ENCODE measurements at places on chromosomes 13 and 19.

DNA sequence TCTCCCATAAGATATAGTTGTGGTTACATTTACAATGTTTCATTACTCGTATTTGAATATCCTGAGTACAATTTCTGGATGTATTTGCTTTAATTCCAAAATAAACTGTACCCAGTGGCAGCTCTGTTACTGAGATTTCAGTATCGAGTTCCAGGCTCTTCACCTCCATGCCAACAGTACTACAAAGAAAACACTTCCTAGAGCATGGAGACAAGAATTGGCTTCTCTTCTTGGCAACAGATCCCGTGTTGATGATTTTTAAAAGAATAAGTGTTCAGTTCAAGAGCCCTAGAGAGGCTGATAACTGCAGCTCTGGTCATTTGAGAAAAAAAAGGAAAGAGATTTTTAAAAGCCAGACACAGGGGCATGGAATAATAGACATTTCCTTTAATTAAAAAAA is 302.8 kb downstream of the EFNB2 start:
- no peak for DNase-seq

- DNase-seq, result no peak
These were observed 34.9 kb downstream of the ZNF726 start for GRCh38 chr19:23949611-23950010.

DNA sequence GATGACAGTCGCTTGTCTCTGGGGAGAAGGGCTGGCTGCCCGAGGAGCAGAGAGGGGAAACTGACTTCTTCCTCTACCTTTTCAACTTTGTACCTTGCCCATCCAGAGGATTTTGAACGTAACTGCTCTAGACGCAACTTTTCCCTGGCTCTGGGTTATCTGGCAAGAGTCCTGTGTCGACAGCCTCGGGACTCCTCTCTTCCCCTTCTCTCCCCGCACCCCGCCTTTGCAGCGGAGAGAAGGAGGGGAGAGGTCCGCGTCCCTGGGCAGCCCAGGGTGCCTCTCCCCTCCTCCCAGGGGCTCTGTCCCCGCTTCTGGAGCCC is 574 bp downstream of the SH3GL1 start:
- DNase-seq, result no peak

GRCh38 chr13:106246242-106246641 is 289.2 kb downstream of the EFNB2 start:
- DNase-seq, result no peak

GRCh38 chr19:1977120-1977519 is 36.1 kb downstream of the CSNK1G2 start:
- no peak for DNase-seq

- DNase-seq, result no peak
These were observed 3.9 kb downstream of the FFAR1 start for GRCh38 chr19:35351411-35352176.

GRCh38 chr19:10120538-10121189 is 965 bp upstream of the EIF3G start:
- DNase-seq, result no peak

- DNase-seq, result no peak
These were observed 10.3 kb downstream of the HSH2D start for GRCh38 chr19:16153582-16154336.

GRCh38 chr13:41978007-41978406 is 17.1 kb upstream of the VWA8 start:
- no peak for DNase-seq

DNA sequence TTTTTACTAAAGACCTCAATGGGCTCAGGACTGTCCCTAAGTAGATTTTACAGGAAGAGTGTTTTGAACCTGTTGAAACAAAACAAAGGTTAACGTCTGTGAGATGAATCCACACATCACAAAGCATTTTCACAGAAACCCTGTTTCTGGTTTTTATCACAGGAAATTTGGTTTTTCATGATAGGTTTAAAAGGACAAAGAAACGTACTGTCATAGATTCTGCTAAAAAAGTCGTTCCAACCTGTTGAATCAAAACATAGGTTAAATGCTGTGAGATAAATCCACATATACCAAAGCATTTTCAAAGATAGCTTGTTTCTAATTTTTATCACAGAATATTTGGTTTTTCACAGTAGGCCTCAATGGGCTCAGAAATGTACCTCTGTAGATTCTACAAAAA is 1531.0 kb downstream of the UQCRFS1 start:
- DNase-seq, result no peak

DNA sequence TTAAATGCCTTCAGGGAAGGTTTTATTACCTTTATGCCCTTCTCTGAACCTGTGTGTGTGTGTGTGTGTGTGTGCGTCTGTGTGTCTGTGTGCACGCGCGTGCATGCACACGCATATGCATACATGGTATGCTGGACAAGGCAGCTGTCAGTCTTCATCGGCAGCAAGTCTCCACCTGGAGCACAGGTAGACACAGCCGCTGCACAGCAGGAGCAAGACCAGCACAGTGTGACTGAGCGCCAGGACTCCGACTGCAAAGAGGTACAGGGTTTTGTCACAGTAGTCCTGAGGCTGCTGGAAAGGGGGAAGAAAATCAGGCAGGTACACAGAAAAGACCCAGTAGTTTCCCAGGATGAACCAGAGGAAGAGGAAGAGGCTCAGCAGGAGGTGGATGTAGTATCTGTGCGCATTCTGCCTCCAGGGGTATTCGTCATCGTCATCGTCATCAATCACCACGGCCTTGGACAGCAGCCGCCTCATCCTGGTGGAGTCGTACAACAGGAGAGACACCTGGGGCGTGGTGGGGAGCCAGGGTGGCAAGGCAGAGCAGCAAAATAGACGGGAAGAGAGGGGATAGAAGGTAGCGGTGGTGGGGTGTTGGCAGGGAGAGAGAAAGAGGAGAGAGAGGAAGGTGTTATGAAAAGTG is 12.8 kb upstream of the DHRS12 start:
- no peak for DNase-seq

DNA sequence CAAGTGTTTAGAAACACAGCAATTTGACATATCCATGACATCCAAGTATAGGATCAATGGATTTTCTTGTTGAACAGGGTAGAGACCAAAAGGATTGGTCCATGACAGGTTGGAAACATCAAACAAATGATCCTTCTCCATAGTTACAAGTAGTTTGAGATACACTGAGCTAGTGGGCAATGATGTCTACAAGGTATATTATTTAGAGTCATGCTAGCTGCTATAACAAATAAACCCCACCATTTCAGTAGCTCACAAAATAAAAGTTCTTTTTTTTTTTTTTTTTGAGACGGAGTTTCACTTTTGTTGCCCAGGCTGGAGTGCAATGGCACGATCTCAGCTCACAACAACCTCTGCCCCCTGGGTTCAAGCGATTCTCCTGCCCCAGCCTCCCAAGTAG is 4.9 kb upstream of the HAUS5 start:
- DNase-seq, result no peak

GRCh38 chr13:99426426-99426825 is 74.8 kb upstream of the TM9SF2 start:
- DNase-seq, result no peak

- DNase-seq, result no peak
These were observed 38.9 kb downstream of the SOX1 start for GRCh38 chr13:112105892-112106291.

DNA sequence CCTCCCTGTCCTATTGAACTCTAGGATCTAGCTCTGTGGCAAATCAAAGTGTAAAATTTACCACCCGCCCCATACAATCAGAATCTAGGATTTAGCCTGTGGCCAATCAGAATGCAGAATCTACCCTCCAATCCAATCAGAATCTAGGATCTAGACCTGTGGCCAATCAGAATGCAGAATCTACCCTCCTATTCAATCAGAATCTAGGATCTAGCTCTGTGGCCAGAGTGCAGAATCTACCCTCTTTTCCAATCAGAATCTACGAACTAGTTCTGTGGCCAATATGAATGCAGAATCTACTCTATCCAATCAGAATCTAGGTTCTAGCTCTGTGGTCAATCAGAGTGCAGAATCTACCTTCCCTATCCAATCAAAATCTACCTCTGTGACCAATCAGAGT is 25.8 kb downstream of the PRKD2 start:
- DNase-seq, result no peak

GRCh38 chr19:8489561-8490394 is 12.7 kb downstream of the PRAM1 start:
- no peak for DNase-seq

GRCh38 chr13:47135800-47136503 is 239.1 kb upstream of the HTR2A start:
- no peak for DNase-seq

DNA sequence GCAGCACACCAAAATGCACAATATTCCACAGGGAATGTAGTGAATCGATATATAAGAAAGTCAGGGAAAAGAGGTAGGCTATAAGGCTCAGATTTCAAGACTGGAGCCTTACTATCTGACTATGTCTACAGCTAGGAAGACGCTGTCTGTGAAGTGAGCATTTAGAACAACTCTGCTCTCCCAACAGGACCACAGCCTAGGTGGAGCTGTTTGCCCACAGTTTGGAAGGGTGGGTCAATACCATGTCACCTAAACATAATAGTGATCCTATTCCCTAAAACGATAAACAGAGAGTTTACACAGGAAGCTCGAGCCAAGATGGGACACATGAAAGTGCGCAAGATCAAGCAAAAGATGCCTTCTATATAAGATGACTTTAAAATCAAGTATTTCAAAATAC is 2486.0 kb upstream of the PCDH20 start:
- DNase-seq, result no peak

DNA sequence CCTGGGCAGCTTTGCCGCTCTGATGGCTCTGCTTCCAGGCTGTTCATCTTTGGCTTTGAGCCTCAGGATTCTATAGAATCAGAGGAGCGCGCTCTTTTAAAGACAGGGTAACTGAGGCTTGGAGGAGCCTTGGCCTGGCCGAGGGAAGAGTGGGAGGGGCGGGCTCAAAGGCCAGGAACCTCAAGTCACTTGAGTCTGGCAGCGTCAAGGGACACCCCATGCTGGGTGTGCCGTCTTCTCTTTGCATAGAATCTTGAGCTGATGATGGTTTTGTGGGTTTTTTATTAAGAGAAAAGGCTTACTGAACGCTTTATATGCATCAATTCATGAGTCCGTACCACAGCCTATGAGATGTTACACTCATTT is 1.1 kb downstream of the PGLS start:
- no peak for DNase-seq

GRCh38 chr13:39035204-39035603 is 2.7 kb downstream of the PROSER1 start:
- DNase-seq, result no peak

DNA sequence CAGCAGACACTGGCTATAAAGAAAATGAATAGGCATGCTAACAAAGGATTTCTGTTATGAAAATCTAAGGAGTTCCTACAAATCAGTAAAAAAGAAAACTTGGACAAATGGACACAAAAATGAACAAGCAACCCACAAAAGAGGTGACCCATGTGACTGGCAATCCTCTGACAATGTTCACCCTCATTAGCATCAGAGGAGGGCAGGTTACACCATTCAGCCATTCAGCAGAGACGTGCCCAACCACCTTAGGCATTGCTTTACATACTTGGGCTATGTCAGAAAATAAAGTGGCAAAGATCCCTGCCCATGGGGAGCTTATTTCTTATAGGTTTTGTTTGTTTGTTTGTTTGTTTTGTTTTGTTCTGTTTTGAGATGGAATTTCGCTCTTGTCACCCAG is 46.0 kb downstream of the TNFRSF19 start:
- no peak for DNase-seq

DNA sequence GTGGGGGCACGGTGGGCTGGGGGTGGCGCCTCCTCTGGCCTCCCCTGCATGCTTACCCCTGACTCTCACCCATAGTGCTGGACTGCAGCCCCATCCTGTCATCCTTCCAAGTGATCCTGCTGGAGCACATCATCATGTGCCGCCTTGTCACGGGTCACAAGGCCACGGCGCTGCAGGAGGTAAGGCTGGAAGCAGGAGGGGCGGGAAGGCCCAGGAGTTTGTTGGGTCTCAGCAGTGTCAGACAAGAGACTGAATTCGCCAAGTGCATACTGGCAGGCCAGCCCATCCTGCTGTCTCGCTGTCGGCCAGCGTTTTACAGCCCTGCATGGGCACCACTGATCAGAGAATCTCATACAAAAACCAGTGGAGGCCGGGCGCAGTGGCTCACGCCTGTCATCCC is 23.1 kb downstream of the MAU2 start:
- no peak for DNase-seq

DNA sequence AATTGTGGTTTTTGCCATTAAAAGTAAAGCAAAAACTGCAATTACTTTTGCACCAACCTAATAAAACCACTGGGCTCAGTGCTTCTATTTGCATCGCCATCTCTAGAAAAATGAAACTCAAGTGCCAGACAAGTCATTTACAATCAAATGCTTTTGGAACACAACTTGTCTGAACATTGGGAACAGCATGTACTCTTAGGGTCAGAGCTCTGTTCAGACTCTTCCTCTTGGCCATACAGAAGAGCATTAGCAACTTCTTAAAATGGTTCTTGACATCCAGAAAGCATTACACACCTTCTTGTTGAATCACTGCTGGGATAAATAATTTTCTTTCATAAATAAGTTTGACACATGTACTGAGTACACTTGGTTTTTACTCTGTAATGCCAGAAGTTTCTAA is 272.5 kb downstream of the DCLK1 start:
- DNase-seq, result no peak

DNA sequence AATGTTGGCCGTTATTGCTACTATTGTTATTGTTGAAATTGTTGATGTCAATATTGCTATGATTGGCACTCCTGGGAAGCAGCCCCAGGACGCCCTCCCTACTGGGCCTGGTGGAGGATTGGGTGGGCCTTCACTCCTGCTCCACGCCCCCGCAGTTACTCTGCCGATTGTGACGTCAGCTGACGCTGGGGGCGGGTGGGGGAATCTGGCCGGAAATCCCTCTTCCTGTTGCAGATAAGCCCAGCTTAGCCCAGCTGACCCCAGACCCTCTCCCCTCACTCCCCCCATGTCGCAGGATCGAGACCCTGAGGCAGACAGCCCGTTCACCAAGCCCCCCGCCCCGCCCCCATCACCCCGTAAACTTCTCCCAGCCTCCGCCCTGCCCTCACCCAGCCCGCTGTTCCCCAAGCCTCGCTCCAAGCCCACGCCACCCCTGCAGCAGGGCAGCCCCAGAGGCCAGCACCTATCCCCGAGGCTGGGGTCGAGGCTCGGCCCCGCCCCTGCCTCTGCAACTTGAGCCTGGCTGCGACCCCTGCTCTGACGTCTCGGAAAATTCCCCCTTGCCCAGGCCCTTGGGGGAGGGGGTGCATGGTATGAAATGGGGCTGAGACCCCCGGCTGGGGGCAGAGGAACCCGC is at the start of gene ETV2:
TSS of gene ETV2 (plus strand) at position 231 of the 637 bp plus-strand sequence. CDS start 716 bp downstream, outside the sequence.
- DNase-seq, result peak; percentile 32

DNA sequence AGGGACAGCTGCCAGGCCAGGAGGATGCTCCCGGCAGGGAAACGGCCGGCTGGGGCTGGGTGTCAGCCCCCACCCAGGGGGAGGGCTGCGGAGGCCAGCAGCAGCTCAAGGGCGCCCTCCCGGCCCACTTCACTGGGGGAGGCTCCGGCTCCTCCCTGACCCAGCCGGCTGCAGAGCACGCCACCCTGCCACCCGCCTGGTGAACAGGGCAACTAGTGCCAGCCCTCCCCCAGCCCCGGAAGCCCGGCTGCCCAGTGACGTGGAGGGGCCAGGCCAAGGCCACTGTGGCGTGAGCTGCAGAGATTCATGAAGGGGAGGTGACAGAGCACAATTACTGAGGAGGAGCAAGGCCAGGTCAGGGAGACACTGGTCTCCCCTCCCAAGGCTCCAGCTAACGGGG is 14.7 kb downstream of the REXO1 start:
- no peak for DNase-seq

- DNase-seq, result no peak
These were observed 545 bp downstream of the NACC1 start for GRCh38 chr19:13118424-13119193.

- DNase-seq, result no peak
These were observed 9.7 kb upstream of the MEF2B start for GRCh38 chr19:19179548-19180441.

Measured in stimulated activated CD4-positive, alpha-beta T cell treated with anti-CD3 and anti-CD28 coated beads, Interleukin-2, amount 100 ng/mL, for 4 hours (primary cell).